ENCODE measurements at places on chromosomes 12 and 14.

DNA sequence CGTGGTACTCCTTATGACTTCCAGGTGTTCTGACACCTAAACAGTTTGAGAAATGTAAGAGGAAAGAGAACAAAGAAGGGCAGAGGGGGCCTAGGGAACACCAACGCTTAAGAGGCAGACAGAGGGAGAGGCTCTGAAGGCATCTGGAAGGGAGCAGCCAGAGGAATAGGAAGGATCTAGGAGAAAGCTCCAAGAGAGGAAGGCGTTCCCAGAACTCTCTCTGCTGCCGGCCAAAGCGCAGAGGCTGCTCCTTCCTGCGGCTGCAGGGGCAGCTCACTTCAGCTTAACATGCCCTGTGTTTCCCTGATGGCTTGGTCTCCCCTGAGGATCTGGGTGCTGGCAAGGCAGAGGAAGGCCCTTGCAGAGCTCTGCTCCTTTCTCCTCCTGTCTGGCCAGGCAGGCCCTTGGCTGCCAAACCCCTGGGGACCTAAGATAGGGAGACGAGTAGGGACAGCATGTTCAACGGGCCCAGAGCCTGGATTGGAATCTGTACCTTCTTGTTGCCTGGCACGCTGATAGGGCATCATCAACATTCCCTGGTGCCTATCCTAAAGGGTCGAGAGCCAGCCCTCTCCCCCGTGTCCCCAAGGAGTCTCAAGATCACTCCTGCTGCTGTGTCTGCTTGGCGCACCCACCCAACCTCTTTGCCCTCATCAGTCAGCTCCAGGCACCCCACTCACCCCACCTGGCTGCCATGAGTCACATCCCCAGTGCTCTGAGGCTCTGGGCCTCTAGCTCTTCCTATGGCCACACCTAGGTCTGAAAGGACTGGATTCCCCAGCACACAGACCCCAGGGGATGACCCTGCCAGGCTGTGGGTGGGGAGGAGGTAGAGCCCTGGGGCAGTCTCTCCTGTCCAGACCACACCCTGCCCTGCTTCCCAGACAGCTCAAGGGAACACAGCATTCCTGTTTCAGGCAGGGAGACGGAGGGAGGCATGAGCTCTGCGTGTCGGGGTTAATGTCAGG is 45.6 kb downstream of the LTBP2 start:
- DNase-seq = no peak

GRCh38 chr12:109878749-109879148 is 1.6 kb downstream of the GLTP start:
- no peak for DNase-seq

DNA sequence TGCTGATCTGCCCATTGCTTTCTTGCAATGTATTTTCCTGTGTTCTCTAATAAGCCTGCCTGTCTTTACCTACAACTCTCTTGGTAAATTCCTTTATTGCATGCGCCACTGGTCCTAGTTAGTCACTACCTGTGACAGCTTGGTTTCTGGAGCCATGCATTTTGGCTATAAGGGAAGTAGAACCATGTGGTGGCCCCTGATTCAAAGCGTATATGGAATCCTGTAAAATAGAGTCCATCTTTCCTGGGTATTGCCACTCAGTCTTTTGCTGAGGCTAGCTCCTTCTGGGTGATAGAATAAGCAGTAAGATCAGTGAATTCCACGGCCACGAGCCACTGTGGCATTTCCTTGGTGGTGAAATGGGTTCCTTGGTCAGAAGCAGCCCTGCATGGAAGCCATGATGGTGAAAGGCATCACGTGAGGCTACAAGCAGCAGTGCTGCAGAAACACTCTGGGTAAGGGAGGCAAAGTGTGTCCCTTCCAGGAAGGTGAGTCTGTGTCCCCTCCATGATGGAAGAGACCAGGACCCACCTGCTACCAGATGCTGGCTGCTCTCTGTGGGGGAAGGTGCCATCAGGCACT is 19.6 kb downstream of the TNFAIP2 start:
- no peak for DNase-seq

- DNase-seq = no peak
Measured at GRCh38 chr12:111283521-111283920, 85.4 kb downstream of the PHETA1 start.

- DNase-seq = no peak
Measured at GRCh38 chr14:80493620-80494019, 282.3 kb upstream of the DIO2 start.

GRCh38 chr12:49014547-49014946 is 4.0 kb downstream of the PRKAG1 start:
- no peak for DNase-seq

- DNase-seq = no peak
Measured at GRCh38 chr14:68947802-68948201, 31.3 kb downstream of the ACTN1 start.

GRCh38 chr14:74085828-74086227 is 1.1 kb downstream of the LIN52 start:
- DNase-seq = no peak

GRCh38 chr14:92644171-92644969 is 104.1 kb downstream of the LGMN start:
- DNase-seq = no peak
